ENCODE measurements at places on chromosomes 16 and 17. TPM values are rescaled to one million over a fixed set of nuclear protein-coding genes. Genes with fewer than 3 reads are reported as not detected.

GRCh38 chr17:67256075-67256732, 11.2 kb upstream of the HELZ start:
- peaks cover 9% of the 10 kb centered on the region for H3K4me1 ChIP-seq
- H3K4me3 ChIP-seq, result no peak overlapping the region
- no peaks in the 10 kb centered on the region for H3K36me3 ChIP-seq
- no peak for DNase-seq
- H3K27ac ChIP-seq, result no peak overlapping the region
- no peaks in the 10 kb centered on the region for H3K27me3 ChIP-seq

GRCh38 chr17:36136036-36136435, 32.4 kb downstream of the CCL4 start:
- peaks cover 2% of the 10 kb centered on the region for H3K27me3 ChIP-seq
- no peak overlapping the region for H3K27ac ChIP-seq
- no peaks in the 10 kb centered on the region for H3K36me3 ChIP-seq
- no peak for DNase-seq
- peaks cover 5% of the 10 kb centered on the region for H3K4me1 ChIP-seq

DNA sequence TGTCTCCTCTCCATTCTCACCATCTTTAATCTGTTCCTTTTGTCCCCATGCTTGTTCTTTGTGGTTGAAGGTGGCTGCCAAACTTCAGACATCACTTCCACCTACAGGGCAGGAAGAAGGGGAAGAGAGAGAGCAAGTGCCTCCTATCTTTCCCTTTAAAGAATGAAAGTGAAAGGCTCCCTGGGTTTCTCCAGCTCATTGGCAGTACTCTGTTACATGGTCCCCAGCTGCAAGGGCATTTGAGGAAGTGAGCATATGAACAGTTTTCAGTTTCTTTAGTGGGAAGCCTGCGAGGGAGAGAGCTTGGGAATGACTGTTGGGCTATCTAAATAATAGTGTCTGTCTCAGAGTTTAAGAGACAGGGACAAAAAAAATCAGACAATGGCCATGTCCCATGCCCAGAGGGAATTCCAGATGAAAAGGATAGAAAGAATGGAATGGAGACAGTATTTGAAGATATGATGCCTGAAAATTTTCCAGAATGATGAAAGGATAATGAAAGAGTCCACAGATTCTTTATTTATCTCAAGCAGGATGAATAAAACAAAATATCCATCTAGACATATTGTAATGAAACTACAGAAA, 159.9 kb downstream of the LGALS9B start:
- H3K4me3 ChIP-seq, result no peak overlapping the region
- peaks cover 24% of the 10 kb centered on the region for H3K36me3 ChIP-seq
- no peaks in the 10 kb centered on the region for H3K27me3 ChIP-seq
- no peaks in the 10 kb centered on the region for H3K4me1 ChIP-seq
- DNase-seq, result no peak

- DNase-seq, result no peak
- H3K4me3 ChIP-seq, result no peak overlapping the region
- H3K36me3 ChIP-seq, result no peaks in the 10 kb centered on the region
- no peak overlapping the region for H3K27ac ChIP-seq
- H3K27me3 ChIP-seq, result no peaks in the 10 kb centered on the region
Observed at GRCh38 chr17:13104576-13104975, 86.7 kb upstream of the ELAC2 start.

DNA sequence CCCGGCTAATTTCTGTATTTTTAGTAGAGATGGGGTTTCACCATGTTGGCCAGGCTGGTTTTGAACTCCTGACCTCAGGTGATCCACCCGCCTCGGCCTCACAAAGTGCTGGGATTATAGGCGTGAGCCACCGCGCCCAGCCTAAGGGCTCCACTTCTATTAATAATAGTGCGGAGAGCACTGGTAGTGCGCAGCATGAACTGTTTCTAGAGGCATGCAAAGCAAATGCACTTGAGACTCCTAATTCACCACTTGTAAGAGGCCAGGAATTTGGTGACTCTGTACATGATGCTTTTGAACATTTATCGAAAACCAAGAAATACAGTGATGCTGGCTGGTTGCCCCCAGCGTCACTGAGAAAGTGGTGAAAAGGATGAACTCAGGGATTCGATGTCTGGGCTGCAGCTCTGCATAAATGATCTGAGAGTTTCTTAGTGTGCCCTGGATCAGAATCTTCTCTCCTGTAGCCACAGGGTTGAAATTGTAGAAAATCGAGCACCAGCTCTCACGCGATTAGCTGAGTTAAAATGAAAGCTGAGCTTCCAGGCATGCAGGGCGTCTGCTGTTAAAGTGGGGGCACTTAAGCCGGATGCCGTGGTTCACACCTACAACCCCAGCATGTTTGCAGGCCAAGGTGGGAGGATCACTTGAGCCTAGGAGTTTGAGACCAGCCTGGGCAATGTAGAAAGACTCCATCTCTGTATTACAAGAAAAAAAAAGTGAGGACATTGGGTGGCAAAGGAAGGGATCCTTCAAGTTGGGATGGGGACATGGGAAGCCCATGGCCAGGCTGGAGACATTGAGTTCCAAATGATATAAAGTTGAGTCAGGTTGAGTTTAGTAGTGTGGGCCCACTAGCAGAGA, 4.8 kb downstream of the RNF213 start:
- no peak overlapping the region for H3K27ac ChIP-seq
- no peak overlapping the region for H3K4me3 ChIP-seq
- no peaks in the 10 kb centered on the region for H3K27me3 ChIP-seq
- no peak for DNase-seq
- no peaks in the 10 kb centered on the region for H3K36me3 ChIP-seq

- no peaks in the 10 kb centered on the region for H3K4me1 ChIP-seq
- H3K36me3 ChIP-seq, result no peaks in the 10 kb centered on the region
- no peak overlapping the region for H3K27ac ChIP-seq
- DNase-seq, result peak; percentile 76
- H3K4me3 ChIP-seq, result no peak overlapping the region
Observed at GRCh38 chr17:79707931-79708891, 22.5 kb upstream of the ENPP7 start.

- peaks cover 92% of the 10 kb centered on the region for H3K27me3 ChIP-seq
- H3K4me1 ChIP-seq, result peaks cover 13% of the 10 kb centered on the region
- H3K27ac ChIP-seq, result no peak overlapping the region
- H3K36me3 ChIP-seq, result no peaks in the 10 kb centered on the region
- no peak for DNase-seq
Observed at GRCh38 chr17:4786516-4786915, 352 bp upstream of the VMO1 start.

DNA sequence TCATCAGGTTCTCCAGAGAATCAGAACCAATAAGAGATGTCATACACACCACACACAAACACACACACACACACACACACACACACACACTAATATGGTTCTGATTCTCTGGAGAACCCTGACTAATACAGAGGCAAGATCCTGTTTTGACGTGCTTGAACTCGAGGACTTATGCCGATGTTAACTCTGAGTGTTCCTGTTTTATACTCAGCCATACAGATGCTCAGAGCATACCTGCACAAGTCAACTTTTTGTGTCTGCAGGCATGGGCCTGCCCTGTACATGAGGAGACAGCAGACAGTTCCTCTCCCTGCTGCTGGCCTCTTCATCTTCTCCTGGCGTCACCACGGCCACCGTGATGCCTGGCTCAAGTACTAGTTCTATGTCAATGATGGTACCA, 635.9 kb downstream of the WWOX start:
- no peaks in the 10 kb centered on the region for H3K27me3 ChIP-seq
- no peaks in the 10 kb centered on the region for H3K36me3 ChIP-seq
- peaks cover 7% of the 10 kb centered on the region for H3K4me1 ChIP-seq
- no peak overlapping the region for H3K27ac ChIP-seq
- DNase-seq, result no peak
- H3K4me3 ChIP-seq, result no peak overlapping the region

GRCh38 chr17:82938486-82938872, 98.7 kb upstream of the ZNF750 start:
- no peak overlapping the region for H3K4me3 ChIP-seq
- H3K4me1 ChIP-seq, result peaks cover 7% of the 10 kb centered on the region
- no peaks in the 10 kb centered on the region for H3K27me3 ChIP-seq
- H3K36me3 ChIP-seq, result no peaks in the 10 kb centered on the region
- DNase-seq, result no peak

GRCh38 chr17:81142301-81143199, 22.8 kb upstream of the PVALEF start:
- H3K27ac ChIP-seq, result no peak overlapping the region
- H3K4me3 ChIP-seq, result no peak overlapping the region
- H3K27me3 ChIP-seq, result no peaks in the 10 kb centered on the region
- DNase-seq, result peak; percentile 88
- no peaks in the 10 kb centered on the region for H3K4me1 ChIP-seq

DNA sequence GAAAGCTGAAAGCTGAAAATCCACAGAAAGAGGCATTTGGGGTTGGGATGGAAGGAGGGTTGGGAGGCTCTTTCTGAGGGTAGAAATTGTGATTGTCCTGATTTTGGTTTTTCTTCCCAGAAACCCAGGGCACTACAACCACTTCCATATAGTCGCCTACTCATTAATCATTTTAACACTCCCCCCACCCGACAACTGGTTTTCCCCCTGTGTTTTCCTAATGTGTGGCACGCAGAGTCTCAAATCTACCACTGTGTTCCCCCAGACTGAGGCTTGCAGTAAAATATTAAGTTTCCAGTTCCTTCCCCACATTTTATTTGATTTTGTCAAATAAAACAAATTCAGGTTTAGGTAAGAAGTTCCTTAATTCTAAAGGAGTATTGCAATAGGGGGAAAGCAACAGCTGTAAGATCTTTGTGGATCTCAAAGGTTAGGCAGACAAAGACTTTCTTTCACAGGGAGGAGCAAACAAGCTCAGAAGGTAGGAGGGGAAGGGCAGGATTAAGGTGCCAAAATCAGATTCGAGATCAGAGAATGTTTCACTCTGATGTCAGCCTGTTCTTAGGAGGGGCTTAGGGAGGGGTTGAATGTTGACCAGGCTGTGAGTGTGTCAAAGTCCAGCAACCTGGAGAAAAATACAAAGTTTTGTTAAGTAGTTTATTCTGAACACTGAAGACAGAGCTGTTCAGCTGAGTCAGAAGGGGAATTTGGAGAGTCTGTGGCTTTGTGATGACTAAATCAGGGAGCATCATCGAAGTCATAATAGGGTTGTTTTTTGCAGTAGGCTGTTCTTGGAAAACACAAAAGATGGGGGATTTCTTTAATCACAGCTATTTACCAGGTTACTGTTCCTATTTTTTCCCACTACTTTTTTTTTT, 3.6 kb downstream of the ZNF267 start:
- no peak overlapping the region for H3K4me3 ChIP-seq
- no peaks in the 10 kb centered on the region for H3K27me3 ChIP-seq
- H3K27ac ChIP-seq, result no peak overlapping the region
- no peak for DNase-seq

DNA sequence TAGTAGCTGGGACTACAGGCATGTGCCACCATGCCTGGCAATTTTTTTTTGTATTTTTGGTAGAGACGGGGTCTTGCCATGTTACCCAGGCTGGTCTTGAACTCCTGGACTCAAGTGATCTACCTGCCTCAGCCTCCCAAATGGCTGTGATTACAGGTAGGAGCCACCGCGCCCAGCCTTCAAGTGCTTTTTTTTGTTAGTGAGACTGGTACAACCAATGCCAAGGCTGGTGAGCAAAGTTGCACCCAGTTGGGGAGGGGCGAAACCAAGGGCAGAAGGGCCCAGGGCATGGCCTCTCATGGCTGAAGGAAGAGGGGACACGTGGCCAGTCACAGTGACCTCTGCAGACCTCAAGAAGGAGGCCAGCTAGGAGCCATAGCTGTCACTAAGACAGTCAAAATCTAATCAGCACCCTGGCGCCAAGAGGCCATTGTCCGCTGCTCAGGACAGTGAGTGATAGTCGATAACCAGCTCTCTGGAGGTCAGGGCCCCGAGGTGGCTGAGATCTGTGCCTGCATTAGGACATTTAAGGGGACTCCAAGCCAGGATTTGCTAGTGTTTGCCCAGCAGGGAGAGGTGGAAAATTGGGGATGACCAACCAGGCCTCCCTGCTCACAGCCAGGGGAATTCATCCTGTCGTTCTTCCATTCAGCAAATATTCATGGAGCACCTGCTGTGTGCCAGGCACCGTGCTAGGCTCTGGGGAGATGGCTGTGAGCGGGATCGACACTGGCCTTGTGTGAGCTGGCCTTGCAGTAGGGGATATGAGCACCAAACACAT, 10.2 kb downstream of the IL4R start:
- peaks cover 18% of the 10 kb centered on the region for H3K4me1 ChIP-seq
- DNase-seq, result no peak
- H3K27me3 ChIP-seq, result peaks cover 4% of the 10 kb centered on the region
- H3K4me3 ChIP-seq, result no peak overlapping the region

GRCh38 chr17:57876023-57876865, 26.4 kb upstream of the MRPS23 start:
- no peak overlapping the region for H3K4me3 ChIP-seq
- no peaks in the 10 kb centered on the region for H3K36me3 ChIP-seq
- no peak overlapping the region for H3K27ac ChIP-seq
- H3K4me1 ChIP-seq, result peaks cover 33% of the 10 kb centered on the region
- peaks cover 30% of the 10 kb centered on the region for H3K27me3 ChIP-seq
- DNase-seq, result no peak

GRCh38 chr16:86951831-86952598, 365.2 kb downstream of the C16orf95 start:
- H3K27me3 ChIP-seq, result no peaks in the 10 kb centered on the region
- H3K27ac ChIP-seq, result no peak overlapping the region
- no peaks in the 10 kb centered on the region for H3K36me3 ChIP-seq

DNA sequence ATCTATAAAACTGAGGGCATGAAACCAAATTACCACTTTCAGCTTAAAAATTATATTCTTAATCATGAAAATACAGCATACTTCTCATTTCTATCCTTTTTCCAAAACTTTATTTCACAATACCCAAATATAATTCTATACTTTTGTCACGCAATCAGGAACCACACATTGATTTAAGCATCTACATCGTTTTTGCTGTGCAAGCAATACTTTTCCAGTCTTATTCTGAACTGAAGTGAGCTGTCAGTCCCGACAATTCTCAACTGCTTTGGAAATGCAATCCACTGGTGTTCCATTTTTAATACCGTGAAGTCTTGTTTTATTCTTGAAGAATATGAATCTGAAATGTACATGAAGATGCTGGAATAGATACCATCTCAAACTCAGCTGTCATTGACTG, 60.1 kb upstream of the NOL11 start:
- no peaks in the 10 kb centered on the region for H3K36me3 ChIP-seq
- no peak for DNase-seq
- no peak overlapping the region for H3K4me3 ChIP-seq
- H3K27ac ChIP-seq, result no peak overlapping the region

- no peak overlapping the region for H3K27ac ChIP-seq
- H3K4me1 ChIP-seq, result peaks cover 51% of the 10 kb centered on the region
- H3K36me3 ChIP-seq, result no peaks in the 10 kb centered on the region
- H3K27me3 ChIP-seq, result no peaks in the 10 kb centered on the region
- DNase-seq, result peak; percentile 86
Observed at GRCh38 chr17:50919321-50920040, 53.3 kb upstream of the TOB1 start.

Gene CIAPIN1
- total RNA-seq, result 89.2 TPM

Gene TEKT3
- 0.97 TPM for total RNA-seq

Gene TMEM114
- not detected for total RNA-seq

Gene GPR142
- not detected for total RNA-seq

Gene CALB2
- total RNA-seq, result not detected

Gene C17orf78
- total RNA-seq, result not detected

Gene CACNG3
- not detected for total RNA-seq

Gene PRSS33
- total RNA-seq, result 0.73 TPM

Gene TNFRSF17
- not detected for total RNA-seq

Gene TBC1D3H
- total RNA-seq, result not detected

All from neural progenitor cell (in vitro differentiated cells).